SK-N-DZ (cell line): ENCODE measurements at places on chromosomes 3 and 15.

DNA sequence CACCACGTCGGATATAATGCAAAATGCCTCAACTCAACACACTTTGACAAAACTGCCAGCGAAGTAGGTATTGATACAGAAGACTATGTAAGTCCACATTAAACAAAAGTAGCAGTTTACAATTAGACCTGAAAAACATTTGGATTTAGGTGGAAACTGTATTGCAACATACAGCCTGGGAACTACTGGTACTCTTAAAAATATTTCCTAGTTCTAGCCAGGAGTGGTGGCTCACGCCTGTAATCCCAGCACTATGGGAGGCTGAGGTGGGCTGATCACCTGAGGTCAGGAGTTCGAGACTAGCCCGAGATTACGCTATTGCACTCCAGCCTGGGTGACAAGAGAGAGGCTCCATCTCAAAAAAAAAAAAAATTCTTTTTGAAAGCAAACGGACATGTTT is 246.2 kb downstream of the ZBTB20 start:
- DNase-seq: no peak

- no peak for DNase-seq
These were observed 32.4 kb upstream of the SAMMSON start for GRCh38 chr3:69967156-69967555.

GRCh38 chr3:42547401-42547945 is 34.3 kb downstream of the SEC22C start:
- peak; percentile 24 for DNase-seq

DNA sequence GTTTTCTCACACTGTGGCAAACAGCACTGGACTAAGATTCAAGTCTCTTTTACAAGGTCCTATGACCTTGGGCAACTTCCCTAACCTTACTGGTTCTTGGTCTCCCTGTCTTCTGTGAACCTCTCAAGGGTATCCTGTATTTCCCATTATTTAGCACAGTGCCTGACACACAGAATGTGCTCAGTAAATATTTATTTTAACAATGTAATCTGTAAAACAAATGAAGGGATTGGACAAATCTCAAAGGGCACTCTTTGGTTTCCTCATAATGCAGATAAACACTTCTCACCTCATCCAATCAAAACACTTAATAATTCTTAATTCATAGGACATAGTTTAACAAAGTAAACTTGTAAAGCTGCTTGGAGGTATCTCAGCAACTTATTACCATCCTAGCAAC is 12.8 kb downstream of the NUDT16 start:
- DNase-seq: no peak

GRCh38 chr3:150177673-150178381 is 207.1 kb upstream of the PFN2 start:
- no peak for DNase-seq

GRCh38 chr3:48528754-48529153 is 24.8 kb upstream of the SHISA5 start:
- DNase-seq: no peak

GRCh38 chr3:165918657-165918979 is 81.4 kb upstream of the BCHE start:
- DNase-seq: no peak

- DNase-seq: no peak
These were observed 394.3 kb upstream of the C2CD4B start for GRCh38 chr15:62559381-62559733.

DNA sequence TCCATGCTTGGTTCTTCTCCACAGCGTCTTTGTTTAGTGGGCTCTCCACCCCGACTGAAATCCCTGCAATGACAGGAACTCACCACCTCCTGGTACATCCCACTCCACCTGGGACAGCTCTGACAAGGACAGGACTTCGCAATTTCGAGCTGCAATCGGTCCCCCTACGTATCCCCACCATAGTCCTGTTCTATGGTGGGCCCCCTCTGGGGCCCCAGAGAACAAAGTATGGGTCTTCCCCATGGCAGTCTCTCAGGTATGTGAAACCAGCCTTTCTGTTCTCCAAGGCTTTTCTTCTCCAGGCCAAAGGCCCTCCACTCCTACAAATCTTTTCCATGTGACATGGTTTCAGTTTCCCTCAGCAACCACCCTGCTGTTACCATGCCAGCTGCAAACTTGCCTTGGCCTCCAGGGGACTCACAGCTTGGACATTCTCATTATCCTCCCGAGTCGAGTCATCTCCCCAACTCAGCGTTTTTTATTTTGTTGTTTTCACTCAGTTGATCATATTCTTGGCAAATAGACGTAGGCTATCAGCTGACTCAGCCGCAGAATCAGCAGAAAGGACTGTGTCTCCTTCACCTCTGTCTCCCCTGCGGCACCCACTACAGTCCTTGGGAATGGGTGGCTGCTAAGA is 233.3 kb downstream of the OPA1 start:
- DNase-seq: no peak

DNA sequence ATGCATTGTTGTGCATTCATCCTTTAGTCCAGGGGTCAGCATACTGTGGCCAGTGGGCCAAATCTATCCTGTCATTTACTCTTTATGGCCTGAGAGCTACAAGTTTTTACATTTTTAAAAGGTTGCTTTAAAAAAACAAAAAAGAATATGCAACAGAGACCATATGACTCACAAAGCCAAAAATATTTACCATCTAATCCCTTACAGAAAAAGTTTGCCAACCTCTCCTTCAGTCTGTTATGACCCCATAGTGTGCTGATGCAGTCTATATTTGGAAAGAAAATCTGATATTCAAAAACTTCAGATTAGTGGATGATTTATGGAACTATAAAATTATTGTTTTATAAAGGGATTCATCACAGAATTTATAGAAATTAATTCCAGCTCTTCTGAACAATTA is 237.5 kb upstream of the IL12A start:
- no peak for DNase-seq

DNA sequence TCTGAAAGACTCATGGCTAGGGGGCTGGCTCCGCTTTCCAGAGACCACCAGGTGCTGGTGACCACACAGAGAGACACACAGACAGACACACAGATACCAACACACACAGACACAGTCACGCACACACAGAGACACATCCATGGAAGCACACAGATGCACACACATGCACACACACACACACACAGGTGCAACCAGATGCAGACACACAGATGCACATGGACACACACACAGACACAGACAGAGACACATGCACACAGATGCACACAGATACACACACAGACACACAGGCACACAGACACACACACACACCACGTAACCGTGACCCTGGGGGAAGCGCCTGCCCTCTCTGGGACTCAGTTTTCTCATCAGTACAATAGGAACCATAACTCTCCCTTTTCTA is 132.2 kb downstream of the WNT7A start:
- no peak for DNase-seq

GRCh38 chr3:50572801-50573371 is 3.6 kb downstream of the HEMK1 start:
- DNase-seq: no peak

DNA sequence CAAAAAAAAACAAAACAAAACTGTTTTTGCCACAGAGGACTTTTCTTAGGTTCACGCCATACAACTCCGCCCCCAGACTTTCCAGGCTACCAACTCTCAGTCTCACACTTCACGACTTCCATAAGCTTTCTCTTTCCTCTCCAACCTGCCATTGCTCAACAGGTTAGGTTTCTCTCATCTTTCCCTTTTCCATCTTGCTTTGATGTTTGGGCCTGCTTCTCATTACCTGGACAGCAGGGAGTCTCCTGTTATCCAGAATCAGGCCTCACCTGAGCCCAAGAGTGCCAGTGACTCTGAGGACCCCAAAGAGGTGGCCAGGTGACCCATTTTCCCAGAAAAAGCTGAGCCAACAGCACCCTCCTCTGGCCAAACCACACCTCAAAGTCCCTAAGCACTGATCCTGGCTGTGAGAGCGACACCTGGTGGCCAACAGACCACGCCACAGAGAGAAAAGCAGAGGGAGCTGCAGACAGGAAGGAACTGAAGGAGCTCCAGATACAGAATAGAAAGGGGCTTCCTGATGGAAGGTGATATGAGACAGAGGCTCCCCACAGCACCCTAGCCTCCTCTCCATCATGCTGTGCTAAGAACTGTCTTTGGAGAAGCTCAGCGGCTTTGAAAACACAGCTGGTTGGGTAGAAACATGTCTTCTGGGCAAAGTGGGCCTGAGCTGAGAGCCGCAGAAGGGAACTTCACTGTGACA is 4.0 kb downstream of the CCDC51 start:
- DNase-seq: peak; percentile 79

GRCh38 chr3:150269526-150269925 is 138.6 kb upstream of the TSC22D2 start:
- no peak for DNase-seq

GRCh38 chr15:80059786-80060355 is 395 bp downstream of the ZFAND6 start:
- no peak for DNase-seq

- DNase-seq: no peak
These were observed 120.8 kb downstream of the CLASP2 start for GRCh38 chr3:33597257-33597689.

DNA sequence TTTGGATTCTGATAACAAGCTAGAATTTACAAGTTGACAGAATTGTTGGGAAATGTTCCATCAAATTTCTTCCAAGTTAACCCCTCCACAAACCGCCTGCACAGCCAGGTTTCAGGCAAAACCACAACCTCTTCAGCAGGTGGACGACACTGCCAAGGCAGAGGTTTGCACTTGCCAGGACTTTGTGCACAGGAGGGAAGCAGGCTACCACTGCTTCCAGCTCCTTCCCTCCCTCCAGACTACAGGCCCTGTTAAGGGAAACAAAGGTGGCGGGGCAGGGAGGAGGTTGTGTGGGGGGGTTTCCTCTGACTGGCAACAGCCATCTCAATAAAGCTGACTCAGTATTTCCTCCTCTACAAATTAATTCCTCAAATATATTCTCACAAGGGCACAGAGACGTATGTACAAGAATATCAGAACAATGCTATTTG is 42.2 kb downstream of the TBC1D2B start:
- no peak for DNase-seq

- no peak for DNase-seq
These were observed 6.4 kb downstream of the NSUN3 start for GRCh38 chr3:94069194-94069813.

DNA sequence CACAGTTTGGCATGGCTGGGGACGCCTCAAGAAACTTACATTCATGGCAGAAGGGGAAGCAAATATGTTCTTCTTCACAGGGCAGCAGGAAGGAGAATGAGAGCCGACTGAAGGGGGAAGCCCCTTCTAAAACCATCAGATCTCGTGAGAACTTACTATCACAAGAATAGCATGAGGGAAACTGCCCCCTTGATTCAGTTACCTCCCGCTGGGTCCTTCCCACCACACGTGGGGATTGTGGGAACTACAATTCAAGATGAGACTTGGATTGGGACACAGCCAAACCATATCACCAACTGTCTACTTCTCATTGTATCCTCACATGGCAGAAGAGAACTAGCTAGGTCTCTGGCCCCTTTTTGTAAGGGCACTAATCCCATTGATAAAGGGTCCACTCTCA is 30.5 kb downstream of the CCDC32 start:
- no peak for DNase-seq

- DNase-seq: no peak
These were observed 854.1 kb downstream of the ROBO1 start for GRCh38 chr3:78913711-78914110.

DNA sequence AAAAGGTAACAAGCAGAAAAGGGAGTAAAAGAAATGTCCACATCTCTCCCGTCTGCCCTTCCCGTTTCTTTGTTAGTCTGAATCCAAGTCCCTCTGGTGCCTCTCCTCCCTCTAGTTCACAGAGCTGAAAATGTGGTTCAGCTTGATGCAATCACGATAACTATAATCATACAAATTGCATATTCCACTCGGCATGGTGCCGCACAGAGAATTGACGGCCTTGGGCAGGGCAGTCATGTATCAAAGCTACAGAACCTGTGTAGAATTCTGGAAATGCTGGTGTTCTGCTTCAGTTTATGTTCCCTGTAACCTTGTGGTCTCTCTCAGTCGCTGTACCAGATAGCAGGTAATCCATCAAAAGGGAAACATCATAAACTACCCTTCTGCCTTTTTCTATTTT is 562.9 kb upstream of the CBLB start:
- peak; percentile 23 for DNase-seq

GRCh38 chr3:112365035-112365434 is 32.1 kb downstream of the CD200 start:
- no peak for DNase-seq

DNA sequence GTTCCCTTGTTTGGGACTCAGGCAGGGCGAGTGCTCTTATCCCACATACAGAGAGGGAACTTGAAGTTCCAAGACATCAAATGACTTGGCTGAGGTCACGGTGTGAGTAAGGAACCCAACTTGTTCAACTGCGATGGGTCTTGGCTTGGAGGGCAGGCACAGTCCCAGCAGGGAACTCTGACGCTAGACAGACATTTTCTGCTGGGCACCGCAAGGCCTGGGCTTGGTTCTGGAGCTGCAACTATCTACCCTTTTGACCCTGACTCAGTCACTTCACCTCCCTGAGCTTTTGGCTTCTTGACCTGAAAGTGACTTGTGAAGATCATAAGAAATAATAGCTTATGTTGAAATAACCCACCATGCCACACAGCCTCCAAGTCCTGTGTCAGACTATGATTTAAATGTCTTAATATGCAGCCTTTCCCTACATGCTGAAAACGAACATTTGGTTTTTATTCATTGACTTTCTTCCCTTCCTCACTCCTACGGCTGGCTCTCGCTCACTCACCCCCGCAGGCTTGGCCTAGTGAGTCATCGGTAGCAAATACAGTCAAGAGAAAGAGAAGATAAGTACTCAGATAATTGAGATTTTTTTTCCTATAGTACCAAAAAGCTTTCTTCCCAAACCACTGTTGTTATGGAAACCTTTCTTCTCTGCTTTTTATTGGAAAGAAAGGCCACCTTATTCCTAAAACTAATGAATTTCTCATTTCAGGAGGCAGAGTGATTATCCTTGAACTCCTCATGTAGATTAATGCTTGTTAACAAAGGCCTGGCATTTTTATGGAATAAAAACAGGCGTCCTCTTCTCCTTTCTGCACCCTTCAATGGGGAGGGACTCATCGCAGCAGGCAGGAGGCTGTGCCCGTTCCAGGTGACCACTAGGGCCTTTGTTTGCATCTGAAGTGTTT is 178.4 kb downstream of the ATP10A start:
- DNase-seq: no peak

DNA sequence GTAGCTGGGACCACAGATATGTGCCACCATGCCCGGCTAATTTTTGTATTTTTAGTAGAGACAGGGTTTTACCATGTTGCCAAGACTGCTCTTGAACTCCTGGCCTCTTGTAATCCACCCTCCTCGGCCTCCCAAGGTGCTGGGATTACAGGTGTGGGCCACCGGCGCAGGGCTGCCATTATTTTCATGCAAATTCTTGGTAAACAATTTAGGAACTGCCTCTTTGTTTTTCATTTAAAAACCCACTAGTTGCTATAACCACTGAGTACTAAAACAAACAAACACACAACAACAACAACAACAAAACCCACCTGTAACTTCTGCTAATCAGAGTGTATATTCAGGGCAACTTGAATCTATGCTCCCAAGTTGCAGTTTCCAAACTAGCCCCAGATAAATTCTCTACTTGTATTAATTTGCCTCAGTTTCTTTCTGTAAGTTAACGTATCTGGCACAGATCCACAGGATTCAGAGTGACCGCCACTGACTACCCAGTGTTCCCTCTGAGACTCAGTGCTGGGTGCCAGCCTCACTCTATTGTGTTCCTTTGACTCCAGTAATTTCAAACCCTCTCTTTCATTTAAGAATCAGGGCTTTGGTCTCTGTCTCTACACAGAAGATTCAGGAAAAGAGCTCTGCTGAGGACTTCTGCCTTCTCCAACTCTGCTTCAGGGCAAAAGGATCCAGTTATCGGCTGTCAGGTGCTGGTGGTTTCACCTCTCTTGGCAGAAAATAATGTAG is 18.6 kb upstream of the ZNF710 start:
- no peak for DNase-seq

- DNase-seq: no peak
These were observed 167.7 kb downstream of the AGBL1 start for GRCh38 chr15:86247249-86247955.
